Activated CD8-positive, alpha-beta memory T cell treated with anti-CD3 and anti-CD28 coated beads, Interleukin-2, amount 10 ng/mL, durations not matched to agents 7 days and 5 days (primary cell): ENCODE measurements at places on chromosomes 6 and 20. TPM values are rescaled to one million over a fixed set of nuclear protein-coding genes. Genes with fewer than 3 reads are reported as not detected.

DNA sequence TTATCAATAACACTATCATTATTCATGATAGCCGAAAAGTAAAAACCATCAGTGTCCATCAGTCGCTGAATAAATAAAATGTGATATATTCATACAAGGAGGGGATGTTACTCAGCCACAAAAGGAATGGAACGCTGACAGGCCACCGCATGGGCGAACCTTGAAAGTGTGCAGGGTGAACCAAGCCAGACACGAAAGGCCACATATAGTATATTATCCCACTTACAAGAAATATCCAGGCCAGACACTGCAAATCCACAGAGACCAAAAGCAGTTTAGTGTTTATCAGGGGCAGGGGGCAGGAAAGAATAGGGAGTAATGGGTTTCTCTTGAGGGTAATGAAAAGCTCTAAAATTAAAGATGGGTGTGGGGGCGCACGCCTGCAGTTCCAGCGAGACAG is 5.7 kb downstream of the SOX18 start:
- DNase-seq = no peak
- H3K4me3 ChIP-seq = no peak overlapping the region
- H3K27me3 ChIP-seq = peaks cover 25% of the 10 kb centered on the region
- no peaks in the 10 kb centered on the region for H3K36me3 ChIP-seq
- H3K27ac ChIP-seq = no peak overlapping the region
- H3K4me1 ChIP-seq = peaks cover 32% of the 10 kb centered on the region

- no peak overlapping the region for H3K27ac ChIP-seq
- H3K27me3 ChIP-seq = no peaks in the 10 kb centered on the region
- peaks cover 9% of the 10 kb centered on the region for H3K4me1 ChIP-seq
- no peaks in the 10 kb centered on the region for H3K36me3 ChIP-seq
These were observed 99.3 kb upstream of the CITED2 start for GRCh38 chr6:139473731-139474130.

- no peak overlapping the region for H3K4me3 ChIP-seq
- H3K27ac ChIP-seq = no peak overlapping the region
- H3K36me3 ChIP-seq = no peaks in the 10 kb centered on the region
- DNase-seq = no peak
- no peaks in the 10 kb centered on the region for H3K4me1 ChIP-seq
- H3K27me3 ChIP-seq = no peaks in the 10 kb centered on the region
These were observed 209.5 kb upstream of the RGS17 start for GRCh38 chr6:153340568-153340967.

GRCh38 chr6:133129556-133129955 is 111.6 kb upstream of the EYA4 start:
- no peak overlapping the region for H3K4me3 ChIP-seq
- H3K4me1 ChIP-seq = no peaks in the 10 kb centered on the region
- H3K36me3 ChIP-seq = no peaks in the 10 kb centered on the region
- no peak for DNase-seq
- H3K27ac ChIP-seq = no peak overlapping the region

DNA sequence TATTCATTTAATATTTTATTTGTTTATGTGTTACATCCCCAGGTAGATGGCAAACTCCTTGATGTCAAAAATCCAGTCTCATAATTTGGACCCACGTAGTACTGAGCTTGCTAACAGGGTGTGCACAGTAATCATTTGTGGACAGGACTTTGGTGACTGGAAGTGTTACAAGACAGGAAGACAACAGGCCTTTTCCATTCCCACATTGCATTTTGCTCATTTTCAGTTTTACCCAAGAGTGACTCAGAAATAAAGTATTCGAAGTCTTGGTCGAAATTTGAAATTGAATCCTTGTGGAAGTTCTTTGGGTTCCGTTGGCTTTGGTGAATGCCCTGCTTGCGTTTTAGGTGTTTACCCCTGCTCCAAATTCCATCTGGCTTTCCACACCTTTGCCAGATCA is 63.0 kb upstream of the THBS2 start:
- no peak overlapping the region for H3K27ac ChIP-seq
- peaks cover 6% of the 10 kb centered on the region for H3K27me3 ChIP-seq
- no peak for DNase-seq
- H3K4me1 ChIP-seq = no peaks in the 10 kb centered on the region
- no peaks in the 10 kb centered on the region for H3K36me3 ChIP-seq
- no peak overlapping the region for H3K4me3 ChIP-seq

GRCh38 chr20:8812817-8813216 is 256.1 kb upstream of the PLCB4 start:
- DNase-seq = no peak
- no peak overlapping the region for H3K27ac ChIP-seq
- no peaks in the 10 kb centered on the region for H3K4me1 ChIP-seq
- H3K27me3 ChIP-seq = no peaks in the 10 kb centered on the region
- H3K4me3 ChIP-seq = no peak overlapping the region

- H3K27ac ChIP-seq = no peak overlapping the region
- no peak for DNase-seq
- peaks cover 8% of the 10 kb centered on the region for H3K27me3 ChIP-seq
- H3K4me3 ChIP-seq = no peak overlapping the region
- no peaks in the 10 kb centered on the region for H3K36me3 ChIP-seq
These were observed 72.3 kb upstream of the DST start for GRCh38 chr6:56714982-56715456.

- no peaks in the 10 kb centered on the region for H3K27me3 ChIP-seq
- no peaks in the 10 kb centered on the region for H3K36me3 ChIP-seq
- DNase-seq = no peak
- no peak overlapping the region for H3K27ac ChIP-seq
- H3K4me1 ChIP-seq = no peaks in the 10 kb centered on the region
- no peak overlapping the region for H3K4me3 ChIP-seq
These were observed 262.4 kb upstream of the AGPAT4 start for GRCh38 chr6:161536224-161536630.

DNA sequence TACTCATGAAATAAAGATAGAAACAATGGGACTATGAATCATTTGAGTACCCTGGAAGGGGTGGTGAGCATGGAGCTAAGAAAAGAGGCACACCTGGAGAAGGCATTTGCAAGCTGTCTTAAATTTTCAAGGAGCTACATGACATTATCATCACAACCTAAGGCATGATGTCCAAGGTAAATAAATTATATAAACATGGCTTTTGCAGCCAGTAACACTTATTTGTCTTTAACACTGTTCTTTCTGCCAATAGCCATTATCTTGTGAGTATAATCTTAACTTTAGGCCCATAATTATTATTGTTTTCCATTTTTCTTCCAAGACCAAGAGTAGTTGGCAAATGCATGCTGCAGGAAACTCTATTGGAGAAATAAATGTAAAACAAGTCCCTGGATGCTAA is 63.7 kb downstream of the ALDH5A1 start:
- DNase-seq = no peak
- H3K27me3 ChIP-seq = peaks cover 24% of the 10 kb centered on the region
- no peaks in the 10 kb centered on the region for H3K4me1 ChIP-seq
- no peak overlapping the region for H3K4me3 ChIP-seq

DNA sequence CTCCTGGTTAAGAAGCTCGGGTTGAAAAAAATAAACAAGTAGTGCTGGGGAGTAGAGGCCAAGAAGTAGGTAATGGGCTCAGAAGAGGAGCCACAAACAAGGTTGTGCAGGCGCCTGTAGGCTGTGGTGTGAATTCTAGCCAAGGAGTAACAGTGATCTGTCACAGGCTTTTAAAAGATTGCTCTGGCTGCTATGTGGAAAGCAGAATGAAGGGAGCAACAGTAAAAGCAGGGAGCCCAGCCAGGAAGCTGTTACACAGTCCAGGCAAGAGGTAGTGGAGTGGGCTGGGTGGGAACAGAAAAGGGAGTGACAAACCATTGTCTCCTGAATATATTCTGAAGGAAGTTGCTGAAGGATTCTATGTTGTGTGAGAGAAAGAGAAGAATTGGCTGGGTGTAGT is 2.0 kb downstream of the HFE start:
- no peak for DNase-seq
- peaks cover 7% of the 10 kb centered on the region for H3K27me3 ChIP-seq
- H3K36me3 ChIP-seq = peaks cover 3% of the 10 kb centered on the region
- H3K4me3 ChIP-seq = no peak overlapping the region
- H3K4me1 ChIP-seq = peaks cover 40% of the 10 kb centered on the region
- H3K27ac ChIP-seq = peak overlapping the region; percentile 20

Gene NXT1
- total RNA-seq = 48.3 TPM

Gene POFUT1
- 31.1 TPM for total RNA-seq

Gene KHDRBS2
- not detected for total RNA-seq

Gene SULF2
- total RNA-seq = 0.79 TPM

DNA sequence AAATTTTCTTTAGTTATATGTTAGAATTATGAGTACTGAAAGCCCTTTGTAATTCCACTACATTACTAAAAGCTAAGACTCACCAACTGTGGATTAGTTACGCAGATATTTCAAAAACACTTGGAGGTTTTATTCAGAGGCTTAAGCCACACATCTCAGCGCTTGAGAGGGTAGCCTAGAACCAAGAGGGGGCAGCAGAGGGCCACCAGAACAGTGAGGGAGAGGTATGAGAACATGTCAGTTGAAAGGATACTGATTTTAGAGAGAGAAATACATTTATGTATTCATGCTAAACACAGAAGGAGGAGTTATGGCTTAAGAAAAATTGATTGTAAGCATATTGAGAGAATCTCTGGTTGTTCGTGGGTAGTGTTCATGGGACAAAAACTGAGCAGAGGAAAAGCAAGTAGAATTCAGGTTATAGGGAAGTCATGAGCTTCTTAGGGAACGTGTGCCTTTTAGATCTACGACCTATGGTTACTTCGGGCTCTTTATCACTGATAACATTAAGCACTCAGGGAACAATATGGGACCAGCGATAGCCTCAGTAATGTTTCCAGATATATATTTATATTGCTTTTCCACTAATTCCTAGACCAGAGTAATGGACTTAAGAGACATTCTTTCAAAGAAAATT is 20.4 kb upstream of the SERINC1 start:
- DNase-seq = peak; percentile 82
- H3K4me3 ChIP-seq = no peak overlapping the region
- peaks cover 16% of the 10 kb centered on the region for H3K4me1 ChIP-seq
